ENCODE measurements at places on chromosomes 6 and 20. TPM values are rescaled to one million over a fixed set of nuclear protein-coding genes. Genes with fewer than 3 reads are reported as not detected.
A peak's percentile ranks its signal among the peaks of the same experiment; 100 is the strongest.

DNA sequence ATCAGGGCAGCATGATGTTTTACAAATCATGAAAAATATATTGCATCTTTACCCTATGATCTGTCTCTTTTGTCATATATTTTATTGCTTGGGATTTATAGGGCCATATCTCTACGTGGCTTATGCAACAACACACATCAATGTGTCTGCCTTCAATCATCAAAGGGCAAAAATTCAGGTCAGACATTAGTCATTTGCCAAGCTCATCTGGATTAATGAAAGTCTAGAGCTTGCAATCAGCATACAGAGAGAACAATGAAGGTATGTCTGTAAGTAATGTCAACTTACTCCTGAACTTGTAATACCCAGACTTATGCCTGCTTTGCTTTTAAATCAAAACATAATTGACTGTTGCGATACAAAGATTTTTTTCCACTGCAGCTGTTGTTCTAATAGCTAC lies 282.7 kb downstream of the HAO1 start:
- no peaks in the 10 kb centered on the region for H3K36me3 ChIP-seq
- H3K4me3 ChIP-seq: no peak overlapping the region
- no peak overlapping the region for H3K27ac ChIP-seq
- DNase-seq: no peak
- no peaks in the 10 kb centered on the region for H3K4me1 ChIP-seq
- no peaks in the 10 kb centered on the region for H3K27me3 ChIP-seq

DNA sequence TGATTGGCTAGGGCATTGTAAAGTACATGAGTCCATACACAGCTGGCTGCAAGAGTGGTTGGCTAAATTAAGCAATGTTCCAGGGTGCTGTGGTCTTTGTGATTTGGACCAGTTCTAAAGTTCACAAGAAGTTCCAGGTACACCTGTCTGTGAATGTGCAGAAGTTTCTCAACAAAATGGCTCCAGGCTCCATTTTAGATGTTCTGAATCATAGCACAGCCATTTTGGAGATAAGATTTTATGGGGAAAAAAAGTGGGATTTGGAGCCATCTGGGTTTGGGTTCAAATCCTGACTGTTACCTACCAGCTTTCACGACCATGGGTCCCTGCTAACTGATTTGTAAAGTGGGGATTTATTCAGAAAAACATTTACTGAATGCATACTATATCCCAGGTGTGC lies 82.1 kb downstream of the GRM1 start:
- H3K27me3 ChIP-seq: peaks cover 3% of the 10 kb centered on the region
- no peak for DNase-seq
- no peak overlapping the region for H3K27ac ChIP-seq
- no peak overlapping the region for H3K4me3 ChIP-seq
- H3K4me1 ChIP-seq: no peaks in the 10 kb centered on the region

DNA sequence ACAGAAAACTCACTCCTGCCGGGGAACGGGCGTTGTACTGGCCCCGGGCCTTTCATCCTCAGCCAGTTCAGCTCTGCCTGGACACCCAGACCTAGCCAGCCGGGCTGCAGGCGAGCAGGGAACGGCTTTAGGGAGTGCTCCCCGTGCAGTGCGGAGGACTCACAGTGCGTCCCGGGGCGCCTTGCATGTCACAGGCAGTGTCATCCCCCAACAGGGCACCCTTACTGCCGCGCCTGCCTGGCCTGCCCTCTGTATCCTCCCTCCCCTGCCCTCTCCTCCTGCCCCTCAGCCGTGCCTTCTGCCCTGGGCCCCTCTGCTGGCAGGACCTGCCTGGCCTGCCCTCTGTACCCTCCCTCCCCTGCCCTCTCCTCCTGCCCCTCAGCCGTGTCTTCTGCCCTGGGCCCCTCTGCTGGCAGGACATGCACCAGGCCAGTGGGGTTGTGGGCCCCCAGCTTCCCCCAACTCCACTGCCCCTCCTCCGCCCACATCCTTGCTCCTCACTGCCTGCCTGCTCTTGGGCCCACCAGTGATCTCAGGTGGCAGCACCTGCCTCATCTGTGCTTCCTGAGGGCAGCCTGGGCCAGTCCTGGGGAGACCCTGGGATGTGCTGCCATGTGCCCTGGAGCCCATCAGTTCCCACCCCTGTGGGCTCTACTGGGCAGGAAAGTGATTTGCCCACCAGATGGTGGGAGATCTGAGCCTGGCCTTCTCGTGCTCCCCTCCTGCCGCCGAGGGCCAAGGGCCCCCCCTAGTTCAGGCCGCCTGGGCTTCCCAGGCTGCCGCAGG lies 43.0 kb downstream of the PYGB start:
- H3K4me3 ChIP-seq: no peak overlapping the region
- H3K4me1 ChIP-seq: no peaks in the 10 kb centered on the region
- H3K27ac ChIP-seq: no peak overlapping the region
- no peak for DNase-seq
- no peaks in the 10 kb centered on the region for H3K27me3 ChIP-seq
- peaks cover 12% of the 10 kb centered on the region for H3K36me3 ChIP-seq

- no peak for DNase-seq
- H3K27ac ChIP-seq: no peak overlapping the region
- peaks cover 18% of the 10 kb centered on the region for H3K36me3 ChIP-seq
- H3K27me3 ChIP-seq: no peaks in the 10 kb centered on the region
- H3K4me3 ChIP-seq: no peak overlapping the region
- H3K4me1 ChIP-seq: no peaks in the 10 kb centered on the region
These were observed 87.5 kb downstream of the RALGAPA2 start for GRCh38 chr20:20624914-20625313.

DNA sequence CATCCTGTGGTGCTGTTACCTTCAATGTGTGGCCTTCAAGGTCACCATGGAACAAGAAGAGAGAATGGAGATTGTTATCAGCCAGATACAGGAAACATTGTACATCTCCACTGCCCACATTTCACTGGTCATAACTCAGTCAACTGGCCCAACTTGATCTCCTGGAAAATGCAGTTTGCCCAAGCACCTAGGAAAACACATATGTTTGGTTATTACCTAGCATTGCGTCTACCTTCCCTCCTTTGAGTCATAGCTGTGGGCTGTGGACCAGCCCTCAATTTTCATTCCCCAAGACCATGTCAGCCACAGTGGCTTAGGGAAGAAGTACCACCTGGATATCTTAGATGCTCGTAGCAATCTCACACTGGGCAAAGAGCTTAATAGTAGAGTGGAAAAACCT lies 513.4 kb downstream of the KIF16B start:
- H3K27me3 ChIP-seq: no peaks in the 10 kb centered on the region
- no peak overlapping the region for H3K27ac ChIP-seq

Gene SPAG4
- 6.4 TPM for total RNA-seq

DNA sequence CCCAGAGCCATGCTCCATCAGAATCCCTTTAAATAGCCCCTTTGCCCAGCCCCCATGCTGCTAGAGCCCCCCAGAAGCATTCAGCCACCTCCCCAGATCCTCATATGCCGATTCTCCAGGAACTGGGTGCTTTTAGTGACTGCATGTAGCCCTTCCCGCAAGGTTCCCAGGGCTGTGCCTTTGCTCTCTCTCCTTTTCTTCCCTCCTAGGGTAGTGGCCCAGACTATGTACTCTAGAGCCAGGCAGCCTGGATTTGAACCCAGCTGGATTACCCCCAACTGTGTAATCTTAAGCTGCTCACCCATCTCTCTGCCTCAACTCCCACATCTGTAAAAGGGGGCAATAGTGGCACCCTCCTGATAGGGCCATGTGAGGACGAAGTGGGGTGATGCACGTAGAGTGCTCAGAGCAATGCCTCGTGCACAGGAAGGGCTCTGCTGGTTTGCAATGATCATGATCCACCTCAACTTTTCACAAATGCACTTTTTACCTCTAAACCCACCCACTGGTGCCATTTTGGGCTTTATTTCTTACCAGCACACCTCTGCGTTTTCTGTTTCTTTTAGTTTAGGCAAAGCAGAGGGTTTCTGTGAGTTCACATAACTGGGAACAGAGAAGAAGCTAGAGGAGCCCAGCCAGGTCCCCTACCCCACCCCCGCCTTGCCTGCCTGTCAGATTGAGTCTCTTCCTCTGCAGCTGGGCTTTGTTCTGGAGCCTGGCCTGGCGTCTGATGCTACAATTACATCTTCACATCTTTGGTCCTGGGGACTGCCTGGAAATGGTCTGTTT lies 396.5 kb downstream of the RNGTT start:
- H3K4me3 ChIP-seq: no peak overlapping the region
- no peaks in the 10 kb centered on the region for H3K4me1 ChIP-seq
- H3K27ac ChIP-seq: no peak overlapping the region
- no peak for DNase-seq
- peaks cover 3% of the 10 kb centered on the region for H3K27me3 ChIP-seq

- no peak overlapping the region for H3K4me3 ChIP-seq
- H3K36me3 ChIP-seq: peaks cover 16% of the 10 kb centered on the region
- no peaks in the 10 kb centered on the region for H3K4me1 ChIP-seq
- H3K27me3 ChIP-seq: no peaks in the 10 kb centered on the region
These were observed 143.0 kb downstream of the FIG4 start for GRCh38 chr6:109834131-109834530.

DNA sequence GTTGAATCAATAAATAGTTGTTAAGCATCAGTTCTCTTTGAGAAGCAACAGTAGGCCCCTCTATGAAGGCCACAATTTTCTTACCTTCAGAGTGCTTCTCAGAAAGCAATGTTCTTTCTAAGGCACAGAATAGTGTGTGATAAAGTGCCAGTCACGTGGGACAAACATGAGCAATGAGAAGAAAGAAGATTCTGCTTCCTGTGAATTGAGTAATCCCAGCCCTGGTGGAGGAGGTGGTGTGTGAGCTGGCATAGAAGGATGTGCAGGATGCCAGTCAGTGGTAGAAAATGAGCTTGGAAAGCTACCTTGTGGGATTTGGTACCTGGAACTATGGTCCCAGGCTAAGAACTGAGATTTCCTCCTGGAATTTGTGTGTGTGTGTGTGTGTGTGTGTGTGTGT lies 21.7 kb downstream of the KIZ start:
- no peaks in the 10 kb centered on the region for H3K4me1 ChIP-seq
- no peaks in the 10 kb centered on the region for H3K27me3 ChIP-seq
- peaks cover 6% of the 10 kb centered on the region for H3K36me3 ChIP-seq
- no peak for DNase-seq
- no peak overlapping the region for H3K4me3 ChIP-seq
- no peak overlapping the region for H3K27ac ChIP-seq

GRCh38 chr6:34717466-34717865 lies 20.9 kb upstream of the ILRUN start:
- no peaks in the 10 kb centered on the region for H3K36me3 ChIP-seq
- H3K4me1 ChIP-seq: no peaks in the 10 kb centered on the region
- DNase-seq: no peak
- no peak overlapping the region for H3K27ac ChIP-seq

Gene PRL
- not detected for total RNA-seq

DNA sequence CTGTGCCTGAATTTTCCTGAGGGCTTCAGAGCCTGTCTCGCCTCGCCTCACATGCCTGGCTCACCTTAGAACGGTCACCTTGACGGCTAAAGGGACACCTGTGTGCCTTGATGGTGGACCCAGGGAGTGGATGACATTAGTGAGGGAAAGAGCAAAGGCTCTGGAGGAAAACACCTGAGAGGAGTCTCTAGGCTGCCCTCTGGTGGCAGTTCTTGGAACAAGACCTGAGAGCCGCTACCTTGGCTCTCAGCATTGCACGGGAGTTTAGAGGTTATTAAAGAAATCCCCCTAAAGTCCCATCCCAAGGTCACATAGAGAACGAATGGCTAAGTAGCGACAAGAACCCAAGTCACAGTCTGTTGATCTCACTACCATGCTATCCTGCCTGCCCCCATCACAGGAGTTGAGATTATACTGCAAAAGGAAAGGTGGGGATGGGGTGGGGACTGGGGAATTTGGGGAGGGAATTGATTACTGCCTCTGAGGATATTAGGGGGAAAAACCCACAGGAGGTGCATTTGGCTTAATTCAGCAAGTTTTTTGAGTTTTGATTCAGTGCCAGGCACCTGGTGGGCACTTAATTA lies 7.9 kb upstream of the CDSN start:
- peak; percentile 85 for DNase-seq
- H3K4me3 ChIP-seq: no peak overlapping the region
- H3K27me3 ChIP-seq: peaks cover 2% of the 10 kb centered on the region

- DNase-seq: no peak
- H3K4me1 ChIP-seq: peaks cover 11% of the 10 kb centered on the region
- peak overlapping the region; percentile 4 for H3K27ac ChIP-seq
- H3K27me3 ChIP-seq: no peaks in the 10 kb centered on the region
- no peak overlapping the region for H3K4me3 ChIP-seq
- H3K36me3 ChIP-seq: peaks cover 53% of the 10 kb centered on the region
These were observed 80.9 kb upstream of the PLN start for GRCh38 chr6:118467181-118467580.

DNA sequence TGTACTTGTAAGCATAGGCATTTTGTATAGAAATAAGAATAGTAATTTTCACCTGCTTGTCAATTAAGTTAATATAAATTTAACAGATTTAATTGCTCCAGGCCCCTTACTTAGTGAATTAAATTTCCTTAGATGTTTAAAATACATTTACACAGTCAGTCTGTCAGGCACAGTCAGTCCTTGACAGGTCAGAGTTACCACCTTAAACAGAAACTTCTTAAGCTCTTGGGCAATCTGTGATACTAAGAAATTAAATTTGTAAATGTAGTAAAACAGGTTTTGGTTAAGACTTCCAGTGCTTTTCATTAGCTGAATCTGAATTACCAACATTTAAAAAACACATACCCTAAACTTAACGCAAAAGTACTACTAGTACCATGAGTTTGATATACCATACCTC lies 15.9 kb downstream of the PTPRA start:
- H3K27me3 ChIP-seq: no peaks in the 10 kb centered on the region
- peaks cover 61% of the 10 kb centered on the region for H3K4me1 ChIP-seq
- H3K27ac ChIP-seq: no peak overlapping the region
- DNase-seq: no peak
- no peak overlapping the region for H3K4me3 ChIP-seq

DNA sequence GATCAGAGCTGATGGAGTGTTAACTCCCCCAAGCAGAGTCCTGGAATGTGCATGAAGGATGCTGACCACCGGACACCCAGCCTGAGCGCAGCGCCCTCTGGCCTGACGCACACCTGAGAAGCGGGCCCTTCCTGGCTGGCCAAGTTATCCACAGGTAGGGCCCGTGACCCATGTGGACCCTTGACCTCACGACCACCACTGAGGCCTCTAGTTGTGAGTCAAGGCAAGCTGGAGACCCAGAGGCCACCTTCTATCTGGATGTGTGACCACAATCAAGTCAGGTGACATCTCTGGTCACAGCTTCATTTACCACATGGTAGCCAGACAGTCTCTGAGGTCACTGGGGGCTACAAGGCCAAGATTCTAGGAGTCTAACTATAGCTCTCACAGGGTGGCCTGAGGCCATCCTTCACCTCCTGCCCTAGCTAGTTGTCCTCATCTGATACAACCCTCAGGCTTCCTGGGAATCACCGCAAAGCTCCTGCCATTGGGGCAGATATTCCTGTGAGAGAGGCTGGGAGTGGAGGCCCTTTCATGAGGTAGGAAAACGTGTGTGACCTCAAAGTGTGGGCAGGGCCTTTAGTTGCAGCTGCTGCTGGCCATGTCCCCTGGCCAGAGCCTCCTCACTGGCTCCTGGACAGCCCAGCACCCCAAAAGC lies 53.1 kb downstream of the DSTN start:
- no peaks in the 10 kb centered on the region for H3K4me1 ChIP-seq
- H3K36me3 ChIP-seq: peaks cover 6% of the 10 kb centered on the region
- no peak for DNase-seq
- H3K4me3 ChIP-seq: no peak overlapping the region

Measured in activated CD4-positive, alpha-beta T cell treated with anti-CD3 and anti-CD28 coated beads for 36 hours (primary cell).